ENCODE measurements at places on chromosomes 12 and 14.
A peak's percentile ranks its signal among the peaks of the same experiment; 100 is the strongest.

DNA sequence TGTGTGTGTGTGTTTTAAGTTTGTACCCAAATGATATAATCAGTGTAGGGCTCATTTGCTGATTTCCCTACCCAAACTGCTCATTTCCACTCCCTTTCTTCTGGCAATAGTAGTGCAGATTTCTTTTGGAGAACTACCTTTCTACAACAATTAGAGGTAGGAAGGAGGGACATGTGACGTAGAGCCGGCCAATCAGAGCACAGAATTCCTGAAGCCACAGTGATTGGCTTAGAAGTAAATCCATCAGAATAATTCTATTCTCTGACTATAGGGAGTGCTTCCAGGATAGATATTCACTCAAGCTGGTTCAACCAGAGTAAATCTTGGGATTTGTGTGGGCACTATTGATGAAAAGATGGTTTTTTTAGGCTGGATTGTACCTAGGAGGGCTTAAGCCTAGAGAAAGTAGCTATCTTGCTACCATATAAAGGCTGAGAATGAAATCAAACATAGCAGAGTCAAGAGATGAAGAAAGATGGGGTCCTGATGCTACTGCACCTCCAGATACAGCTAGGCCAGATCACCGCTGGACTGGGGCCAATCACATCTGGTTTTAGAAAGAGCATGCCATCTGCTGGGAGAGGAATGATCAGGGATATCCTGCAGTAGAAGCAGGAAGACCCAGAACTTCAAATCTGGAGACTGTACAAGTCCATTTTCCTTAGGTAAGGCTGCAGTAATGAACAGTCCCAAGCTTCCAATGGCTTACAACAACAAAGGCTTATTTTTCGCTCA, 54.1 kb upstream of the NUAK1 start:
- no peak for DNase-seq

DNA sequence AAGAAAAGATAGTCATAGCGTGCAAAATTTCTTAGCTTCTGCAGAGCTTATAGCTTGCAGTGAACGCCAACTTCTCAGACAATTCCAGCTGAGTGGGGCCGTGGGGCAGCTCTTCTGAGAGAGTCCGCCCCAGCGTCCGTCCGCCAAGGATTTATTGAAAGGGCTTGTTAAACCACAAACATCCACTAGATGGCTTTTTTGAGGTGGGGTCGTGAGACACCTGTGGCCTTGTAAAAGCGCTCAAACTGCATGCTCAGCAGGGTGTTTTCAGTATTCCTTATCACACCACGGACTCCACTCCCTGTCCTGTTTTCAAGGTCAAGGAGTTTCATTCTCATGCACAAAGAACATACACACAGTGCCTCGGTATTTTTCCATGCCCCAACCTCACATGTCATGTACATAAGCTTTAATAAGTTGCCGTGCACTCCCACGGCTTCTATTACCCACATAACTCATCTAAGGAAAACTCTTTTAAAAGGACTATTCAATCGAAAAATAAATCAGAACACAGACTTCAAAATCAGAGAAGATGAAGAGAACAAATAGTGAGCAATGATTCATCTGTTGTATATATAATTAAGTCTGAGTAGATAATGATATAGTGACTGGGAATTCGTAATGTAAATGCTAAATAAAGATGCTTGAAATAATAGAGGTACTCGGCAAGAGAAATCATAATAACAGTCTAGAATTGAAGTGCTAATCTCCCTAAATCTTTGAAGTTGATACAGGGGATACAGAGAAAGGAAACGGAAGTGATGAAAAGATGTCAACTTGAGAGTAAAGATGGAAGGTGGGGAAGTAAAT, 46.7 kb downstream of the WBP11 start:
- no peak for DNase-seq

DNA sequence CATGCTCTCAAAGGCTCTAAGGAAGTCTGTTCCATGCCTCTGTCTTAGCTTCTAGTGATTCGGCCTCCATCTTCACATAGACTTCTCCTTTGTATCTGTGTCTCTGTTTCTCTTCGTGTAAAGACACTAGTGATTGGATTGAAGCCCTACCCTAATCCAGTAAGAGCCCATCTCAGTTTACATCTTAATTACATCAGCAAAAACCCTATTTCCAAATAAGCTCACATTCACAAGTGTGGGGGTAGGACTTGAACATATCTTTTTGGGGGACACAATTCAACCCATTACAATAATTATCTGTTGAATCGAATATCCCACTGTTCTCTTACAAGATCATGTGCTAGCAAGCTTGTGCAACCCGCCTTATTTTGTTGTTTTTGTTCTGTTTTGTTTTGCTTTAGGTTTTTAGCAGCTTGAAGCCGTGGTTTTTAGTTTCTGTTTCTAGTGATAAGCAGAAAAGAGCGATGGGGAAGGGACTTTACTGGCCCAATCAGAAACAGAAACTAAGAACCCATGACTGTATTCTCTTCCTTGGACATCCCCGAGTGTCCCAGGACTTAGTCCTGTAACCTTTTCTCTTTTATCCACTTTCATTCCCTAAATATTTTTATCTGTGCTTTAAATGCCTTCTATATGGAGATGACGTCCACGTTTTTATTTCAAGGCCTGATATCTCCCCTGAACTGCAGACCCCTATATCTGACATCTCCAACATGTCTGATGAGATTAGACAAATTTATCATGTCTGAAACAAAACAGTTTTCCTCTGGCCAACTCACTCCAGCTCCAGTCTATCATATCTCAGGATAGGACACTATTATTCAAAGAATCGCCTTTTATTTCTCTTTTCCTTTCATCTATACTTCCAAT, 353.0 kb downstream of the CCDC91 start:
- DNase-seq = peak; percentile 16

- no peak for DNase-seq
Observed at GRCh38 chr12:66071549-66071948, 59.0 kb downstream of the LLPH start.

DNA sequence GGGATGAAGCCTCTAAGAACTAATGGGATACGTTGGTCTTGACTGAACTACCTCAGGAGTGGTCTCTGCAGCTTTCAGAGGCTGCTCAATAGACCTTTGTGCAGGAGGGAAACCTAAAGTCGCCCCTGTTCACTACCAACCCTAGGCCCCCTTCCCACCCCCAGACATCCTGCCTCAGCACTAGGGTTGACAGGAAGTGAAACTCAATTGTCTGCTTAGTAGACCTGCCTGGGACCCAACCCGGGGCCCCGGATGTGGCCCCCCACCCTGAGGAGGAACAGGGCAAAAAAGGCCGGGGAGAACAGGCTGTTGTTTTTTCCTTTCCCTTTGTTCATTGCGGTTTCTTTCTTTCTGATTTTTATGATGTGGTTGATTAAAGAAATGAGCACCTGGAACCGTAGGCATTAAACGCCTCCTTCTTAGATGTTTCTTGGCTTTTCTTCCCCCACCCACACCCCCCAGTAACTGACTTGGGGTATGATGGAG, 1.6 kb upstream of the DGKA start:
- DNase-seq = peak; percentile 85

DNA sequence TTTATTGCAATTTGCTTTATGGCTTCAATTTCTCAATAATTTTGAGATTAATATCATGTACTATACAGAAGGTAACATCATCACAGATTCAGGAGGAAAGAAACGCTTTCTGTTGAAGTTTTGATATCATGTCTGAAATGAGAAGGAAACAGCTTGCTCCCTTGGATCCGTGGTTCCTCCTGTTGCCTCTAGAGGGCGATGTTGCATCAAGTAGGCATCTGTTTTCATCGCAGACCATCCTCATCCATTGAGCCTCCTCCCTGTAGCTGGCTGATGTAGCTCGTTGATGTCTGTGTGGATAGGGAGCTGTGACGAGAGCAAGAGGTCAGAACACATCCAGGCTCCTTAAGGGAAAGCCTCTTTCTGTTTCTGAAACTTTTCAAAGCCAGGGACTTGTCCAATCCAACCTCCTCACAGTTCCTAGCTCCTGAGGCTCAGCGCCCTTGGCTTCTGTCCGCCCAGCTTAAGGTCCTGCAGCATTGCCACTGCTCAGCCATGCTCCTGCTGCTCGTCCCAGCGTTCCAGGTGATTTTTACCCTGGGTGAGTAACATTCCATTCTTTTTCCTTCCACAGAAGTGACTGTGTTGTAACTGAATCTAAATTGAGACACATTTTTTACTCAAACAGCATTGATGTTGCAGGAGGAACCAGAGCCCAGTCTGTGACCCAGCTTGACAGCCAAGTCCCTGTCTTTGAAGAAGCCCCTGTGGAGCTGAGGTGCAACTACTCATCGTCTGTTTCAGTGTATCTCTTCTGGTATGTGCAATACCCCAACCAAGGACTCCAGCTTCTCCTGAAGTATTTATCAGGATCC, 304.8 kb upstream of the OR4E1 start:
- DNase-seq = peak; percentile 60

- DNase-seq = no peak
Observed at GRCh38 chr14:39974036-39974435, 541.8 kb upstream of the FBXO33 start.

GRCh38 chr12:96571101-96571862, 81.9 kb downstream of the CFAP54 start:
- peak; percentile 35 for DNase-seq

- no peak for DNase-seq
Observed at GRCh38 chr14:96514694-96515093, 12.5 kb downstream of the PAPOLA start.

DNA sequence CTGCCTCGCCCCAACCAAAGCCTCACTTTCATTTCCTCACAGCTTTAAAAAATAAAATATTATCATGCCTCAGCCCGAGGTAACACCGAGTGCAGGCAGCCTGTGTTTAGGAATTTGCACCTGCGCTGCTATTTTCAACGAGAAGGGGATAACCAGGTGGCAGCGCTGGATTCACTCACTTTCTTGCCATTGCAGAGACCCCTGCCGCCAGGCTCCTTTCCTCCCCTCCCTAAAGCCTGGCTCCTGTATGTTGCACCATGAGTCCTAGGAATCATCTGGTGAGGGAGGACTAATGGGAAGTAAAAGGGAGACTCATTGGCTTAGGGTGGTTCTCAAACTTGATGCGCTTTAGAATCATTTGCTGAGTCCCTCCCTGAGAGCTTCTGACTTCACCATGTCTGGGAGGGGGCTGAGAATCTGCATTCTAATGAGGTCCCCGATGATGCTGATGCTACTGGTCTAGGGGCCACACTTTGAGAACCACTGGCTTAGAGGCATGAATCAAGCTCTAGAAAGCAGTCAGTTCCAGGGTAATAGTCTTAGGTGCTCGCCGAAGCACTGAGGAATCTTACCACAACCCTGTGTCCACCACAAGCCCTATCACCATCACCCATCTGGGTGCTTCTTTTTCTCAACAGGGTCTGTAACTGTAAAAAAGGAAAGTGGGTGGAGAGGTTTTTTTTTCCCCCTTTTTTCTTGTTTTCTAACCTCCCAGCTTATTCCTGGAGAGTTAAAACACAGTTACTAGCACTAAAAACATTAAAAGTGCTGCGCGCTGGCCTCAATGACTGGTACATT, 83.8 kb downstream of the SLC38A1 start:
- DNase-seq = no peak

DNA sequence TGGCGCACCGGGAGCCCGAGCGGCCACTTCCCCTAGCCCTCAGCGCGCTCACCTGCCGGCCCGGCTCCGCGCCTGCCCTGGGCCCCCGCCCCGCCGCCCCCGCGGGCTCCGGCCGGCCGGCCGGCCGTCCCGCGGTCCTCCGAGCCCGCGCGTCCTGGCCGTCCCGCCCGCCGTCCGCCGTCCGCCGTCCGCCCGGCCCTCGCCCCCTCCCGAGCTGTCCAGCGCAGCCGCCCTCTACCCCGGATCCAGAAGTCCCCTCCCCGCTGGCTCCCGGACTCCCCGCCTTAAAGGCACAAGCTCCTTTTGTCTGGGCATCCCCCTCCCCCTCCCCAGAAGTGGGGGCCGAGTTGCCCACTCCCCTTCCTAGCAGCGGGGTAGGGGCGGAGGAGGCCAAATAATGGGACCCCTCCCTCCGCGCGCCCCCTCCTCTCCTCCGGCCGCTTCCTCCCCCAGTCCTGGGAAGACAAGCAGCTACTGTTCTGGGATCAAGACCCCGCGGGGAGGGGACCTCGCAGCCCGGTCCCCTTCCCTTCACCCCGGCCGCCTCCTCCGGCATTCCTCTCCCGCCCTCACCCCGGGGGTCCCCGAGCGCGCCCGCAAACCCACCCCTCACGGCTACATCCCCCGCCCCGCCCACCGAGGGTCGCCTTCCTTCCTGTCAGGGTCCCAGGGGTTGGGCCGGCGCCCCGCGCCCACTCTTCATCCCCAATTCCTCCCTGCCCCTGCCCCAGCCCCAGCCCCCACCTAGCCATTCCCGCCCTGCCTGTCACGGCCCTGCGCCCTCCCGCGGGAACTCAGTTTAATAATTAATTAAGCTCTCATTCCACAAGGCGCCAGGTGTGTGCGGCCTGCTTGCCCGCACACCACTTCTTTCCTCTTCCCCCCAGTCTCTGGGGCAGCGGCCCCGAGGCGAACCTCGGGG, at the start of gene ADCY6:
Gene ADCY6, minus strand, starts transcription at position 236 of the 922 bp plus-strand sequence. CDS start 5,655 bp downstream, outside the sequence.
- peak; percentile 19 for DNase-seq

DNA sequence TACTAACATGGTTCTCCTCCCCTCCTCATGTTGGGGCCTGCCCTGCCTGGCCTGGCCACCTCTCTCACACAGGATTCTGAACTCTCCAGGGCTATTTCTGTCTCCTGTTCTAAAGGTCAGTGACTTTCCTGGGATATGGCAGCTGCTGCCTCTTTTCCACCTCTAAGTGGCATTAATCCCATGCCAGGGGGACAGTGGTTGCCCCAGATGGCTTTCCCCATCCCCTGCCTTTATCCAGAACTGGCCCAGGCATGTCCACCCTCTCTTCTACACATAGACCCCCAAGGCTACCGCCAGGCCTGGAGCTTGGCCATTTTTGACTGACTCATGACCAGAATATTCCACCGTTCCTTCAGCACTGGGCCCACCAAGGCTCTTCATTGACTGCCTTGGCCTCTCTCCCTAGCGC, 90.4 kb downstream of the IRF2BPL start:
- no peak for DNase-seq

- DNase-seq = no peak
Observed at GRCh38 chr14:55221186-55221585, 29.8 kb upstream of the DLGAP5 start.

DNA sequence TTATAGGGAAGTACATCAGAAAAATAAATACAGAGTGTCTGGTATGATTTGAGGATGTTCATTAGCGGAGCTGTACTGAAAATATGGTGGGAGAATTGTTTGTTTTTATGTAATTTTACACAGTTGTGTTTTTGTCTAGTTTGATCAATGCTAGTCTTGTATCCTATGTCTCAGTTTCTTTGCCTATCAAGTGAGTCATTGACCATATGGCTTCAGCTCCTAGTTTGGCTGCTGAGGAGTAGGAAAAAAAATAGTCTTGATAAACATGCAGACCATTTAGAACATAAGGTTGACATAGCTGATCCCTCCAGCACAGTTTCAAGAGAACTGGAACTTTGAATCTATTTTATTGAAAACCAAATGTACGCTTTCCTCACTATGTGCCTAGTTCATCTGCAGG, 1292.1 kb upstream of the FLRT2 start:
- DNase-seq = no peak

- no peak for DNase-seq
Observed at GRCh38 chr12:56983386-56983785, 23.0 kb downstream of the ZBTB39 start.

- DNase-seq = no peak
Observed at GRCh38 chr14:64775081-64775777, 71.0 kb downstream of the PLEKHG3 start.

GRCh38 chr14:79011920-79012204, 841.7 kb downstream of the NRXN3 start:
- DNase-seq = no peak

- no peak for DNase-seq
Observed at GRCh38 chr12:116324654-116325335, 47.3 kb upstream of the MED13L start.

- DNase-seq = no peak
Observed at GRCh38 chr12:93031028-93031427, 101.9 kb upstream of the EEA1 start.
